Gastroesophageal sphincter (tissue), 4 donors: ENCODE measurements at places on chromosomes 13 and 19. TPM values are rescaled to one million over a fixed set of nuclear protein-coding genes. Genes with fewer than 3 reads are reported as not detected.

Gene SERTAD3
- 22.1 TPM for total RNA-seq

DNA sequence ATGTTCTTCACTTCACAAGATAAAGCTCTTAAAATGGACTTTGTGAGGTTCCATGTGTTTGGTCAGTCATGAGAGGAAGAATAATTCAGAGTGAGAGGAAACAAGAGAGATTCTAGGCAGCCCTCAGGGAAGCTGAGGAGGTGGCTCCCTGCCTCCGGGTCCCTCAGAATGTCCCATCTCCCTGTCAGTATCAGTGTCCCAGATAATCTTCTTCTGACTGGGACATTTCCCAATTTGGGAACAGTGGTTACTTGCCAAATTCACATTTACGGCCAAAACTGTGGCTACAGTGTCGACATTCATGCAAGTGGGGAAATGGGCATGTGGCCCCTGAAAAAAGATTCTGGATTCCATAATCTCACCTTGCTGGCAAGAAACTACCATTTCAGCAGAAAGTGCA lies 9.0 kb downstream of the ZNF417 start:
- ATAC-seq: no peak

Gene SIGLEC14
- 0.73 TPM for total RNA-seq

- no peak for ATAC-seq
Measured at GRCh38 chr13:112835796-112836195, 133.2 kb upstream of the MCF2L start.

GRCh38 chr19:6480848-6481415 lies 655 bp downstream of the DENND1C start:
- no peak for ATAC-seq

- no peak for ATAC-seq
Measured at GRCh38 chr13:43910856-43911255, 31.2 kb downstream of the LACC1 start.

DNA sequence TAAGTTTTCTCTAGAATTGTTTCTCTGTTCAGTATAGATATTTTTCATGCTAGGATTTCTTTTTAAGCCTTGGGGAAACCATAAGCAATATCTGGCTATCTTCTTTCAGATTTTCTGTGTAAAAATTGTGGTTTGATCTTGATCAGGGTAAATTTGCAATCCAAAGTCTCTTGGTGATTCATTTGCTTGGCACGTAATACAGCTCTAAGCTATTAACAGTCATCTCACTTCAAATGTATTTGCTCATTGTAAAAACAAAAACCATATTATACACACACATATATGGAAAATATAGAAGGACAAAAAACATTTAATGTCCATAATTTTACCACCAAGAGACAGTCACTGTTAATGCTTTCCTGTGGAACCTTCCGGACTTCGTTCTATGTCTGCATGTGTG lies 191.0 kb downstream of the SHISA2 start:
- ATAC-seq: no peak

DNA sequence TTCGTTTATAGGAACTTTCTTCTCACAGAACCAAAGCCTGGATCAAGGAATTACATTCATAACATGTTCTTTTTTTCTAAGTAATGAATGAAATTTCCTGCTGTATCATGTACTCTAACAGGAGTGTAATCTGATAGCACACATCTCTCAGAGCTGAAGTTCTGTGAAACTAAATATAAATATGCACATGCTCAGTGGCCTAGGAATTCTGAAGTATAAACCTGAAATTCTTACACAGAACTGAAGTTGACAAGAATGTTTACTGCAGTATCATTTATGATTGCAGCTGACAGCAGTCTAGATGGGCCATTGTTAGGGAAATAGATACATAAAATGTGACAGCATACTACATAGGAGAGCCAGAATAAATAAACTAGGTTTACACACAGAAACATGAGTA lies 54.5 kb downstream of the USP12 start:
- ATAC-seq: no peak

GRCh38 chr13:40389081-40389641 lies 277.3 kb downstream of the FOXO1 start:
- ATAC-seq: no peak

GRCh38 chr13:97802213-97802612 lies 151.3 kb upstream of the IPO5 start:
- no peak for ATAC-seq

Gene SAMD4B
- 98.7 TPM for total RNA-seq

Gene PCDH17
- 4.2 TPM for total RNA-seq

DNA sequence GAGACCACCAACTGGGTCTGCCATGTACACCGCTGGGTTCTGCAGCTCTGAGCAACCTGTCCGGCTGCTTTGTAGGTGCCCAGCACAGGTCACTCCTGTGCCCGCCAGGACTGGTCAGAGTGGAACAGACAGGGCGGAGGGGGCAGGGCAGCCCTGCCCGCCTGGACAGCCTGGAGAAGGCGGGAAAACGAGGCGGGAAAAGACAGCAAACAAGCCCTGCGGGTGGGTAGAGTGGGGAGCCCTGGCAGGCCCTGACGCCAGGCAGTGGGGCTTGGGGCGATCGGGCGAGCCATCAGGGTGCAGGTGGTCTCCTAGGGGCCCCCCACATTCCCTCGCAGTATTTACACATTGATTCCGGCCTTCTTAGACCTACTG lies 533 bp upstream of the UHRF1 start:
- ATAC-seq: no peak

Gene NOTCH3
- 19.1 TPM for total RNA-seq

Gene FFAR2
- not detected for total RNA-seq

DNA sequence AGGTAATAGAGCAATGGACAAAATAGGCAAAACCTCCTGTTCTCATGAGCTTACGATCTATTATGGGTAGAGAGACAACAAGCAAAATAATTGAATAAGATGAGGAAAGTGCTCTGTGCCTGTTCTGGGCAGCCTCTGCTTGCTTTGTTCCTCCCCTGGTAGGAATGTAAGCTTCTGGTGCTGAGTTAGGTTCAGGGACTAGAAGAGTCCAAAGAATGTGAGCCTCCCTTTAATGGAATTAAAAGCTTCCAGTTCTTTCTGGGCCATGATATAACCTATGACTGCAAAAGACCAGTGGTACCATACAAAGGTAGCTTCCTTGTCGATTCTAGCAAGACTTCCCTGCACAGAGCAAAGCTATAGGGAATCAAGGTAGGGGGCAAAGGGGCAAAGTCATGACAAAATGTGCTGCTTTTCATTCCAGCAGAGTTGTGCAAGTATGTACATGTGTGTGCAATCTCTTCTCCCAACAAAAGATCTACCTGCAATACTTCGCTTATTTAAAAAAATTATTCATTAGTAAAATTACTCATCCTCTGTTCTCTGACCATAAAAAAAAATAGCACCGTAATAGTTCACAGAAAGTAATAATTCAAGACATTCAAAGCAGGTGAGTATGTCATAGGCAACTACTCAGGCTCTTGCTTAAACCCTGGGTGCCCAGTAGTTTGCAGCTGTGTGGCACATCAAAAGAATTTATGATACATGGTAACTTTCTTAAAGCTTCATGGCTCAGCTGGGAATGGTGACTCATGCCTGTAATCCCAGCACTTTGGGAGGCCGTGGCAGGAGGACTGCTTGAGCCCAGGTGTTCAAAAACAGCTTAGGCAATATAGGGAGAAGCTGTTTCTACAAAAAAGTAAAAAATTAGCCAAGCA lies 21.4 kb downstream of the ACOD1 start:
- no peak for ATAC-seq

Gene FKRP
- 22.5 TPM for total RNA-seq

DNA sequence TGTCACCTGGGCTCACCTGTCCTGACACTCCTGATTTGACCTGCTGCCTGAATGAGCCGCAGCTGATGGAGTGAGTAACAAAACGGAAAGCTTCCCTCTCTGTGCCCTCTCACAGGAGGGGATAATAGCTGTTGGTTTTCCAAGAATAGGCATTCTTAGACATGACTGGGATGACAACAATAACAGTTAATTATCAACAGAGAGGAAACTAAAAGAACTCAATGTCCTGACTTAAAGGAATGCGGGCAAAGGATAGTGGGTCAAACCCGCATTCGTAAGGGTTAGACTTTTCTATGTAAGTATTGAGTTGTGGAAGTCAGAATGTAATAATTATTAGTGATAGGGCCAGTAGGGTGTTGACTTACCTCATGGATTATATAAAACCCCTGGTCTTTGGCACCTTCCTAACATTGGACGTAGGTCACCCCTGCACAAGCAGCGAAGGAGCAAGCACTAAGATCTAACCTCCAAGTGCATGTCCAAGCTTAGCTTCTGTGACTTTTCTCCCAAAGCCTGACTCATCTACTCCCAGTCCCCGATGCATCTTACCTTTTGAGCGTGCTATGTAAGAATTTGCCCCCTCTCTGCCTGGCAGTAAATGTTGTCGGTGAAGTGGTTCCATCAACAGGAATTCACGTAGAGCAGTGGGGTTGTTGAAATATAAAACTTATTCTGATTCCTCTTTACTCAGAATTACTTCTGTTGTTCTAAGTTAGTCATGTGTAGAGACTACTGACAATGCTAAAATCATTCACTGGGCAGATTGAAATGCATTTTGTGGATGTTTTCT lies 442.3 kb downstream of the FGF9 start:
- ATAC-seq: no peak

GRCh38 chr13:42899266-42899665 lies 92.8 kb downstream of the EPSTI1 start:
- ATAC-seq: no peak

Gene DIAPH3
- total RNA-seq: 0.13 TPM

- ATAC-seq: no peak
Measured at GRCh38 chr13:39350461-39350881, 252.5 kb downstream of the LHFPL6 start.

DNA sequence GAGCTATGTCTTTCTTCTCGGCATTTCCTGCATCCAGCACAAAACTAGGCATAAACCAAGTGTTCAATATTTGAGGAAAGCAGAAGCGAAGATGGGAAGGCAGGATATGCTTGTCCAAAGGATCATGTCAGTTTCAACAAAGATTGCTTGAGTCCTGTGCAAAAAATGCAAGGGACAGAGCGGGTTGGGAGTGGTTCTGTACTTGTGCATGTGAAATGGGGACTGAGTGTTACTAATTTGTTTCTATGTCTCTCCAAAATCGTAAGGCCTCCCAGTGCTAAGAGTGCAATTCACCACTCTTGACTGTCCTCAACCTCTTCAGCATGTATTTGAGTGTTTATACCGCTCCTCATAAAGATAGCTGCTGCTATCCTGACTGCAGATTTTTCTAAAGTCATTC lies 166.2 kb downstream of the DLEU7 start:
- ATAC-seq: no peak

Gene IZUMO2
- total RNA-seq: not detected

DNA sequence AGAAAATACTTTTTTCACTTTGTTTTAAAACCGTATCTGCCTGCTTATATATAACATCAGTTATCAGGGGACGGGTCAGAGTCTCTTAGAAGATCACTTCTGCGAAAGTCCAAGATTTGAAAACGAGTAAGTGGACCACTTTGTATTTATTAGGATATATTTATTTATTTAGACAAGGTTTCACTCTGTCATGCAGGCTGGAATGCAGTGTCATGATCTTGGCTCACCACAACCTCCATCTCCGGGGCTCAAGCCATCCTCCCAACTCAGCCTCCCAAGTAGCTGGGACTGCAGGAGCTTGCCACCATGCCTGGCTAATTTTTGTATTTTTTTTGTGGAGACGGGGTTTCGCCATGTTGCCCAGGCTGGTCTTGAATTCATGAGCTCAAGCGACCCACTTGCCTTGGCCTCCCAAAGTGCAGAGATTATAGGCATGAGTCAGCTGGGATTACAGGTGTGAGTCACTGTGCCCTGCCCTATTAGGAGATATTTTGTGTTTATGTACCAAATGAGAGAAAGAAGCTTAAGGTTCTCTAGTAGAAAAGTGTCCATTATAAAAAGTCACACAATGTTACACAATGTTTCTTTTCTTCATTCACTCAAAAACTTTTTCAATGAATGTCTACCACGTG lies 39.5 kb downstream of the RASL11A start:
- ATAC-seq: no peak

- ATAC-seq: peak; percentile 19
Measured at GRCh38 chr19:43755256-43755801, 567 bp upstream of the SMG9 start.

DNA sequence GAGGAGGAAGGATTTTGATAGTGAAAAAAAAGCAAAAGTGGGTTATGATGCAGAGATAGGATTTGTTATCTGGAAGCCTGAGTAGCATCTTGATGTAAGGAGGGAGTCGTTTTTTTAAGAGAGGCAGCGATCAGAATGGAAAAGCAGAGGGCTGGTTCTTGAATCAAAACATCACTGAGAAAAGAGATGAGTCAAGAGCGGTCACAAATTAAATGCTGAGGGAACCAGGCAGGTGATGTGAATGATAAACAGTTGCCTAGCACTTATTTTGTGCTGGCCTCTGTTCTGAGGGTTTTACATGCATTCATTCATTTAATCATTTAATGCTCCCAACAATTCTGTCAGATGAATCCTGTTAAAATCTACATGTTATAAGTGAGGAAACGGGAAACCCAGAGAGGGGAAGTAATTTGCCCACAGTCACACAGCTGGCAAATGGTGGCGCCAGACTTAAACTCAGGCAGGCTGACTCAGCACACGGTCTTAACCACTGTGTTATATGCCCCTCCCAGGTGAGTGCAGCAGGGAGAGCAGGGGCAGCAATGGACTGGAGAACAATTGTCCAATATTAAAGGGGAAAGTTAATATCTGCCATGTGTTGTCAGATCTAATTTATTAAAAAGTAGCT lies 21.4 kb downstream of the SIGLECL1 start:
- no peak for ATAC-seq

DNA sequence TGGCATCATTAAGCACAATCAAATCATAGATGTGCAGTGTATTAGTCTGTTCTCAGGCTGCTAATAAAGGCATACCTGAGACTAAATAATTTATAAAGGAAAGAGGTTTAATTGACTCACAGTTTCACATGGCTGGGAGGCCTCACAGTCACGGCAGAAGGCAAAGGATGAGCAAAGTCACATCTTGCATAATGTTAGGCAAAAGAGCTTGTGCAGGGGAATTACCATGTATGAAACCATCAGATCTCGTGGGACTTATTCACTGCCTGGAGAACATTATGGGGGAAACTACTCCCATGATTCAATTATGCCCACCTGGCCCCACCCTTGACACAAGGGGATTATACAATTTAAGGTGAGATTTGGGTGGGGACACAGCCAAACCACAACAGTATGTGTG lies 245.2 kb upstream of the DACH1 start:
- no peak for ATAC-seq

Gene FGF14
- 0.40 TPM for total RNA-seq

Gene GAPDHS
- not detected for total RNA-seq

DNA sequence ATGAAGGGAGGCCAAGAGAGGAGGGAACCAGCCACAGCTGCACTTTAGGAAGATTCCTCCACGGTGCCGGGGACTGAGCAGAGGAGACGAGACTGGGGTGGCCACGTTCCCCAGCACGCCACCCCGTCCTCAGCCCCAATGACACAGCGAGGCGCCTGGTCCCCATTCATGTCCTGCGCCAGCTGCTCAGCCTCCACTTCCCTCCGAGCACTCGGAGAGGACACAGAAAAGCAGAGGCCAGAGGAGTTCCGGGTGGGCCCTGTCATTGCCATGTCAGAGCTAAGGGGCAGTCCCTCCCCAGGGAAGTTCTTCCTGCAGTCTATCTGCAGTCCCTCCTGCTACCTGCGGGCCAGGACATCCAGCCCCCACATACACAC lies 53.2 kb upstream of the NFIC start:
- no peak for ATAC-seq
